ENCODE measurements at places on chromosomes 13 and 19.
A peak's percentile ranks its signal among the peaks of the same experiment; 100 is the strongest.

GRCh38 chr19:15123031-15123890, 16.1 kb downstream of the SYDE1 start:
- no peak for DNase-seq

GRCh38 chr19:48639483-48640375, 2.5 kb upstream of the DBP start:
- DNase-seq, result no peak

DNA sequence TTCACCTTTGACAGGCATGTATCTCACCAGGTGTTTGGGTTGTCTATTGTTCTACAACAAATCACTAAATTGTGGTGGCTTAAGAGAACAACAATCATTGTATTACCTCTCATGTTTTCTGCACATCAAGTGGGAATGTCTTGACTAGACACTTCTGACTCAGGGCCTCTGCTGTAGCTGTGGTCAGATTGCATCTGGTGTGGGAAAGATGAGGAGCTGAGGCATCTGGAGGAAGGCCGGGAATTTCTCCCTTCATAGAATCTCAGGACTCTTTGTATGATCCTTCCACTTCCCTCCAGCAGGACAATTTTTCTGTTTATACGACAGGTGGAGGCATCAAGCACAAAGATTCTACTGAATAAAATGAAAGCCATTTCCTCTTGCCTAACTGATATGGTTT, 511.8 kb upstream of the NBEA start:
- DNase-seq, result no peak

GRCh38 chr13:46004491-46004890, 48.1 kb downstream of the ZC3H13 start:
- no peak for DNase-seq

DNA sequence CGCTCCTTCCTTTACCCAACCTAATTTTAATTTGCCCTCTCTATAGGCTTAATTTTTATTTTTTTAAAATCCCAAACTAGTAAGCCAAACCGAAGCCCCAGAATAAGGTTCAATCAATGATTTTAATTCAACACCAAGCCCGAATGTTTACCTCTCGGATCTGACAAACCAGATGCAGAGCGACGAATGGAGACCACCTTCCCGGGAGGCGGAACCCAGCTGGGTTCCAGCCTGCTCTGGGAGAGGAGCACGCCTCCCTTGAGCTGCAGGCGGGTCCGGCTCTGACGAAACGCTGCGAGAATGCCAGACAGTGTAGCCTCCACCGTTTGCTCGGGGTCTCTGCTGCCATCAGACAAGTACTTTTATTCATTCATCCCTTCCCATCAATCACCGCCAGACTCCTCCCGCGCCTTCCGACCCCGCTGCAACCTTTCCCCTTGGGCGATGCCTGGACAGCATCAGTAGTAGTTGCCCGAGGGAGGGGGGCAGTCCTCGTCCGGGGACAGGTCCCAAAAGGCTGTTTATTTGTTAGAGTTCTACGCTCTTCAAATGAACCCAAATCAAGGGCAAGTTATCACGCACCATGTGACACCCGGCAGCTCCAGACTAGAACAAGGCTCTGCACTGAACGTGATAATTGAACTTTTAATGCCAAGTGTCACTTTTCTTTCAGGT, 752 bp upstream of the EDNRB start:
- peak; percentile 32 for DNase-seq

DNA sequence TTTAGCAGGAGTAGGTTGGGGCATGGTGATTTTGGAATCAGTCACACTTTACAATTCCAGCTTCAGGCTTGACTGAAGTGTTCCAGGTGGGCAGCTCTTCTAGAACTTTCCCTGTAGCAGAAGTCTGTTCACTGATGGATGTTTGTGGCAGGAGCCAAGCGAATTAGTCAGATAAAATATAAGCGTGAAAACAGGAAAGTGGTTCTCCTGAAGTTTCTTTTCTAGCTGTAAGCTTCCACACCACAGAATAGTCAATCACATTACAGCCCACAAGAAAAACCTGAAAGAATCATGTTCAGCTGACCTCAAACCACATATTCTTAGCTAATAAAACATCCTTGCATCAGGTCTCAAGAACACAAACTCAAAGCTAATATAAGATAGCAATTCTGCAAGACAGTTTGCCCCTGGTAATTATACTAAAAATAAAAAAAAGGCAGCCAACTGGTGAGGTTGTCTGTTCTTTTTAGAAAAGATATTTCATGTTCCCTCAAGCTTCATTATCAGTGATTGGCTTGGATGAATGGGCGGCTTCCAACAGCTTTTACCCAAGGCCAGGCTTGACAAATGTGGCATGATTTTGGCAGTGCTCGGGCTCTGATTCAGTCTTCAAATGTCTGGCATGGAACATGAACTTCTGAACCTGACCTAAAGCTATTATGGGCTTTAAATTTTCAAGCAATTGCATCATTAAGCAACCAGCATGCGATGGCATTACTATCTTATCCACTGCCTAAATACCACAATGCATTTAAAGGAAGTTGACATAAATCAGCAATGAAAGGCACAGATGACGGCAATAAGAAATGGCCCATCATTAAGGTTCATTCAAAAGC, 136.8 kb downstream of the DCLK1 start:
- DNase-seq, result no peak

- no peak for DNase-seq
These were observed 12.7 kb downstream of the PRAM1 start for GRCh38 chr19:8489561-8490394.

DNA sequence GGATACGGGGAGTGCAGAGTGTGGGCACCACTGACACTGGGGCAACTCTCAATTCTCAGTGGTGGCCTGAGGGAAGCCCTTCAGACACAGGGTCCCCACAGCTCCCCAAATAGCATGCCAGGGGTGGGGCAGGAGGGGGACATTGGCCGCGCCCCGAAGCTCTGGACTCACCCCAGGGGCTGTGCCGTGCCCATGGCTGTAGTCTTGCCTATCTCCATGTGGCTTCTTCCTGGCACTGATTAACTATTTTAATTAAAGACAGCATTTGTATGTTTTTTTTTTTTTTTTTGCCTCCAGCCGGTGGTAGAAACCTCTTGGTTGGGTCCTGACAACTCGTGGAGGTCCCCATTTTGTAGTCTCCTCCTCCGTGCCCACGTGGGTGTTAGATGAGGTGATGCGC, 23.3 kb downstream of the GATAD2A start:
- no peak for DNase-seq

- DNase-seq, result no peak
These were observed 9.6 kb downstream of the LRCH1 start for GRCh38 chr13:46562581-46562980.

DNA sequence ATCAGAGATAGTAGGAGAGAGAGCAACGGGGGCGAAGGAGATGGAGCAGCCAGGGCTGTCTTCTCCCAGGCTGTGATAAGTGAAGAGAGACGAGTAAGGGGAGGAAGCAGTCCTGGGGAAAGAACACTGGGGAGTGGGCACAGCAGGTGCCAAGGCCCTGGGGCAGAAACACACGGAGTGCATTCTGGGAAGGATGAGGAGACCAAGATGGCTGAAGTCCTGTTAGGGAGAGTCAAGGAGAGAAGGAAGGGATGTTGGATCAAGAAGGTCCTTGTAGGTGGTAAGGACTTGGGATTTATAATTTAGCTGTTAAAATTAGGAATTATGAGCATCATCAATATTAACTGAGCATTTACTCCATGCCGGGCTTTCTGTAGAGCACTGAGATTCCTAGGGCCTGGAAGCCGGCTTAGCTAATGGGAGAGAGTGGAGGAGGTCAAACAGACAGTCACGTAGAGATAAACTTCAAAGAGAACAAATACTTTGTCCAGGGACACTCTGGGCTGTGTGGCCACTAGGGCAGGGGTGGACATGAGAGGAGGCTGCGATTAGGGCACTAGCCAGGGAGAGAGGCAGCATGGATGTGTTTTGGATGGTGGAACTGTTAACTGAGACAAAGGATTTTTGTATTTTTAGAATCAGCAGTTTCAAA, 134.2 kb upstream of the PEG3 start:
- no peak for DNase-seq

- no peak for DNase-seq
These were observed 868.0 kb downstream of the SLITRK6 start for GRCh38 chr13:84931264-84931663.

GRCh38 chr19:35213663-35214632, 14.6 kb downstream of the FAM187B start:
- DNase-seq, result no peak

- peak; percentile 51 for DNase-seq
These were observed 461 bp upstream of the HSPB6 start for GRCh38 chr19:35757231-35757748.

DNA sequence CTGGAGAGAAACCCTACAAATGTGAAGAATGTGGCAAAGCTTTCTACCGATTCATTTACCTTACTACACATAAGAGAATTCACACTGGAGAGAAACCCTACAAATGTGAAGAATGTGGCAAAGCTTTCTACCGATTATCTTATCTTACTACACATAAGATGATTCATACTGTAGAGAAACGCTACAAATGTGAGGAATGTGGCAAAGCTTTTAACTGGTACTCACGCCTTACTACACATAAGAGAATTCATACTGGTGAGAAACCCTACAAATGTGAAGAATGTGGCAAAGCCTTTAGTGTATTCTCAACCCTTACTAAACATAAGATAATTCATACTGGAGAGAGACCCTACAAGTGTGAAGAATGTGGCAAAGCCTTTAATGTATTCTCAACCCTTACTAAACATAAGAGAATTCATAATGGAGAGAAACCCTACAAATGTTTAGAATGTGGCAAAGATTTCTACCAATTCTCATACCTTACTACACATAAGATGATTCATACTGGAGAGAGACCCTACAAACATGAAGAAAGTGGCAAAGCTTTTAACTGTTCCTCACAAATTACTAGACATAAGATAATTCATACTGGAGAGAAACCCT, 12.9 kb upstream of the ZNF493 start:
- no peak for DNase-seq

- DNase-seq, result no peak
These were observed 25.4 kb upstream of the ZMYM5 start for GRCh38 chr13:19888799-19889198.

- no peak for DNase-seq
These were observed 22.1 kb downstream of the WASF3 start for GRCh38 chr13:26579580-26579979.

Measured in HuH-7.5 (cell line).